ENCODE measurements at places on chromosomes 5 and 9.
A peak's percentile ranks its signal among the peaks of the same experiment; 100 is the strongest.

DNA sequence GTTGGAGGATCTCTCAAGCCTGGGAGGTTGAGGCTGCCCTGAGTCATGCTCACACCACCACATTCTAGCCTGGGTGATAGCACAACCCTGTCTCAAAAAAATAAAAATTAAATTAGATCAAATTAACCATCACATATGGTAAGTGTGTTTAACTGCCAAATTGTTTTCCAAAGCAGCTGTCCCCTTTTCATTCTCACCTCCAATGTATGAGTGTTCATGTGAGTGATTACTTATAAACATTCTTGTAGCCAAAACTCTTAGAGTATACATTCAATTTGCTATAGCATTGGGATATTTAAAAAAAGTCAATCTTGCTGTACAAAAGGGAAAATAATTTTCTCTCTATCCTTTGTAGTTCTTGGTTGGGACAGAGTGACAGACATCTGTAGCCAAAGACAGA is 53.4 kb upstream of the SNAPC3 start:
- DNase-seq = no peak

- DNase-seq = peak; percentile 26
These were observed 460.4 kb upstream of the RORB start for GRCh38 chr9:74036549-74037231.

GRCh38 chr5:168023191-168023590 is 268.3 kb upstream of the WWC1 start:
- no peak for DNase-seq

DNA sequence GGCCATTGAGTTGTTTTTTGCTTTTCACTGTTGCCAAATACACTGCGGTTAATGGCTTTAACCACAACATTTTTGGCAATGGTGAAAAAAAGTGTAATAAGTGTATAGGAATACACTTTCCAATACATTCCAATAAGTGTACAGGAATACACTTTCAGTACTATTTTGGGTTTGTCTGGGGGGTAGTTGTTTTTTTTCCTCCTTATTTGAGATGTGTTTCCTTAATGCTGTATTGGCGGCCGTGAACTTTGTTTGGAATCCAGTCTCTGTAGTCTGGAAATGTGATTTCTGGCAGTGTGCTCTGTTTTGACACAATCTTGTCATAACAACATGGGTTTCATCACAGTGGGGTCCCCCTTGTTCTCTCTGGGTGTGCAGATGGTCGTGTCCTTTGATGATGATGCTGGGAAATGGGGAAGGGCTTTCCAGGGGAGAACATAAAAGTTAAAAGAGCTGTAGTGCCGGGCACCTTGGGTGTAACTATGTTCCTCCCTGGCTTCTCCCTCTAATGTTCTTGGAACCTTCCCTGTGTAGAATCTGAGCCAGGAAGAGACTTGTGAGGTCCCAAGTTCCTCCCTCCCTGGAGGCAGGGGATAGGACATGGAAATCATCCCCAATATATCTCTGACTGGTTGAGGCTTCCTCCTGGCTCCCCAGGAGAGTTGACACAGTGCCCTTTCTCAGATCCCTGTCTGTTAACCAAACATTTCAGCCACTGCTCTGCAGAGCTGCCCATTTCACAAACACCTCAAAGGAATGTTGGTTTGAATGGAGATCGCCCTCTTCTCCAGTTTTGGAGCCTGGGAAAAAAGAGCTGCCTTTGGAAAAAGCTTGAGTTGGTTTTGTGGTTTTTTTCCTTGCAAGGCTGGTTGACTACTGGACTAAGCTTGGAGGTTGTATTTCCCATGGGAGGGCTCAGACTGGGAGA is 44.8 kb downstream of the RCL1 start:
- DNase-seq = peak; percentile 90

DNA sequence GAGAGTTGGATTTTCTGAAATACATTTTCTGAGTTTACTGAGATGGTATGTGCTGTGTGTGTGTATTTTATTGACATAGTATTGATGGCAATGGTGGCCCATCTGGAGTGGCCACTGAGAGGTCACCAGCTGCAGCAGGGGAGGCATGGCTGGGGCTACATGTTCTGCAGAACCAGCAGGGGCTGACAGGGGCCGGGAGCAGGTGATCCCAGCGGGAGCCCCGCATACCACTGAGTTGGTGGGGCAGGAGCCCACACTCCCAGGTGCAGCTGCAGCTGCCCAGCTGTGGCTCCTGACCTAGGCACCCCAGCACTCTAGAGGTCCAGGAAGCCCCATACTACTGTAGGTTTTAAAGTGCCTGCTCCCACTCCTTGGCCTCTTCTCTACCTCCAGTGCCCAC is 1044.2 kb upstream of the CDH9 start:
- DNase-seq = no peak

DNA sequence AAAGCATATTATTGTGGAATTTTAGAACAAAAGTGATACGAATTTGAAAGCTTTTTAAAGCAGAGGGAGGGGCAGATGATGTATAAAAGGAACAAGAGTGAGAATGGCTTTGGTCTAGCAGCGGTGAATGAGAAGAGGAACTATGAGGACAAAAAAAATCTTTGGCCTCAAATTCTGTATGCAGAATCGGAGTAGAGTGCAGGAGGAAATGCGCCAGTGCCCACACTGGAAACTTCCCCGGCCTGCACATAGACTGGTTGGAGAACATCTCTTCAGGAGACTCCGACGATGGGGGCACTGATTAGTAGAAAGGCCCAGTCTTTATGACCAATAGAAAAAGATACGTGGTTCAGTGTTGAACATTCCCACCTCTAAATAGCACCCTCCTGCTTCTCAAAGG is 51.3 kb downstream of the SLC46A2 start:
- no peak for DNase-seq

DNA sequence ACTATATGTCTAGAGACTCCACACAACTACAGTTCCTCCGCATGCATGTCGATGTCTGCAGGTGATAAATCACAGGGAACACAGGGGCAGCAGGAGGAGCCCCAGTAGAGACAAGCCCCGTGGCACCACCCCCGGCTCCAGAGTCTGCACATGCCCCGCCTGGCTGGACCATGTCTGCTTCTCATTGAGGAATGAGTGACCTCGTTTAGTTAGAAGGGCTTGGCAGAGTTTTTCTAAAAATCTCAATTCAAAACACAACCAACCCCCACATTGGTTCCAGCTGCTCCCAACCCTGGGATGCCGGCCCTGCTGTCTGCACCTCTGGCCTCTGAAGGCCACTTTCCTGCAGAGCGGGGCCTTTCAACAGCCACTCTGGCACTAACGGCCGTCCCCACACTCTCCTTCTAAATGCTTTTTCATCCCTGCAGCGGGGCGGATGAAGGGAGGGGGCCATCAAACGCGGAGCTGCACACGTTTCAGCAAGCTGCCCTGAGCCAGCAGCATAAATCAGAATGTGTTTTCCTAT is 106.3 kb downstream of the ROR2 start:
- DNase-seq = peak; percentile 38

DNA sequence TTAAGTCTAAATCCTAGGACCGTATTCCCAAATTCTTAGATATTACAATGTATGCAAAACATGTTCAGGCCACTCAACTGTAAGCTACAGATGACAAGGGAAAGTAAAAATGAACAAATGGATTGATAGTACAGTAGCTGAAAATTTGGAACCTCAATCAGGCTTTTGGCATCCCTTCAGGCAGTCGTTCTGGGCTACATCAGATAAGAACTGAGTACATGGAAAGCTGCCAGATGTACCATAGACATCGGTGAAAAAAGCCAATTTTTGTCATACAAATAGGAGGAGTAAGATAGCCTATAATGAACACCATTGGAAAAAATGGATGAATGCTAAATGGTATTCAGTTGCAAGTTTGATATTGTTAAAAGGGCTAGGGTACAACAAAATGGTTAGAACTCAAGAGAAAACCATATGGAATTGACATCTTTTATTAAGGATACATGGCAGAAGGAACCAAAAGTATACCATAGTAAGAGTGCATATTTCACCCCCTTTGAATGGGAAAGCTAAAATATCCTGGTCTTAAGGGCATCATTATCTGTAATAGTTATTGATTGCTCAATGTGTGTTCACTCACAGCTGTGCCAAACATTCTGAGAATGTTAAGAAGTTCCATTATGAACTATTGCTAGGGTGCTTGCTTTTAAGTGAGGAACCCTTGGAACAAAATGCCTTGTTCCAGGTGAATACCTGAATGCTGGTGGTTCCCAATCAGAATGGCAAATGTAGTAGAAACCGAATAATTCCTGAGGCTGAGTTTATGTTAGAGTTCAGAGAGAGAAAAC is 86.4 kb downstream of the NR3C1 start:
- no peak for DNase-seq
